ENCODE measurements at places on chromosomes 13 and 19.
A peak's percentile ranks its signal among the peaks of the same experiment; 100 is the strongest.

GRCh38 chr13:90120026-90120425, 1227.5 kb upstream of the MIR17HG start:
- DNase-seq, result no peak

- DNase-seq, result no peak
These were observed 10.2 kb downstream of the DPP9 start for GRCh38 chr19:4713384-4713951.

- DNase-seq, result no peak
These were observed 687 bp upstream of the CIRBP start for GRCh38 chr19:1268226-1269064.

- DNase-seq, result no peak
These were observed 50.4 kb downstream of the CBY2 start for GRCh38 chr13:45752510-45752909.

GRCh38 chr19:49520705-49521319, 7.0 kb upstream of the RCN3 start:
- no peak for DNase-seq

- no peak for DNase-seq
These were observed 6.9 kb downstream of the RAB8A start for GRCh38 chr19:16118489-16119033.

GRCh38 chr13:23377983-23378632, 55.4 kb downstream of the SACS start:
- DNase-seq, result no peak

DNA sequence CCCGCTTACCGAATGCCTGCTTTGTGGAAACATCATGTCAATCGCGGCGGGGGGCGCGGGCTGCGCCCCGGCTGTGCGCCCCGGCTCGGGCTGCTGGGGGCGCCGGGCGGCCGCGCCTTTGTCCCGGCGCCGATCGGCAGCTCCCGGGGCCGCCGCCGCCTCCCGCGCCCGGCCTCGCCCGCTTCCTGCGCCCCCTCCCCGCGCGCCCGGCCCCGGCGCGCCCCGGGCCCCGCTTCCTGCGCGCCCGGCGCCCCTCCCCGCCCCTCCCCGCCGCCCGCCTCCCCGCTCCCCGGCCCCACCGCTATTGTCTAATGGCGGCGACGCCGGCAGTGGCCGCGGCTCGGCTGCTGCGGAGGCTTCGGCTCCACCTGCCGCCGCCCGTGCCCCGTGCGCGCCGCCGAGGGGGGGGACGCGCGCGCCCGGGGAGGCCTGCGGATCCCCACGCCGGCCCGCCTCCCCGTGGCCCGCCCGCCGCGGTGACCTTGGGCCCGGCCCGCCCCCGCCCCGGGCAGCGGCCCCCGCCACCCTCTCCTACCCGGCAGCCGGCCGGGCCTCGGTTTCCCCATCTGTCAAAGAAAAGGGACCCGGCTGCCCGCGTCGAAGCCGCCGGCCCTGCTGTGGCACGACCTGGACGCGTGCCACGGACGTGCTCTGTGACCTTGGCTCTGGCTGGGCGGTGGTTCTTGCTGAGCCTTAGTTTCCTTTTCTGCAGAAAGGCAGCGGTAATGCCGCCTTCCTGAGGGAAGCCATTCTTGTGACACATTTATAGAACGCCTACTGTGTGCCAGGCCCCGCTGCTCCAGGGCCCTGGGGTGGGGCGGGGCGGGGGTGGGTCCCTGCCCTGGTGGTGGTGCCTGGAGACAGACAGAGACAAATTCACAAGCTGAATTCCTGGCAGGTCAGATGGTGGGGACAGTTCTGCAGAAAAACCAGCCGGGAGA, at the start of gene TLE5:
TLE5 (minus strand) TSS at position 331 of the 941 bp plus-strand sequence; CDS start at position 36, 295 bp downstream.
- DNase-seq, result no peak

DNA sequence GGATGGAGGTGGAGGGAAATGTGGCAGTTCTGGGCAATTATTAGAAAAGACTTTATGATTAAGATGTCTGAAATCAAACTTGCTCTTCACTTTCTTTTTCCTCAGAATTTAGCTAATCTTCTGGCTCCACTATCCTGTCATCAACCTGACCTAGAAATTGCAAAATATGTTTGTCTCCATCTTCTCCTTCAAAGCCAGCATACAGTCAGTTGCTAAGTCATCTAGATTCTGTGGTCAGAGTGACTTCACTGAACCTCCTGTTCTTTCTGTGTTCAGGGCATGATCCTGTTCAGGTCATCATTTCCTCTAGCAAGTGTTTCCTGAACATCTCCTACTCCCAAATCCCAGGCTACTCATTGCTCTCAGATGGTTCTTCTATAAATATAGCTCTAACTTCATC, 10.8 kb upstream of the CCNA1 start:
- no peak for DNase-seq

DNA sequence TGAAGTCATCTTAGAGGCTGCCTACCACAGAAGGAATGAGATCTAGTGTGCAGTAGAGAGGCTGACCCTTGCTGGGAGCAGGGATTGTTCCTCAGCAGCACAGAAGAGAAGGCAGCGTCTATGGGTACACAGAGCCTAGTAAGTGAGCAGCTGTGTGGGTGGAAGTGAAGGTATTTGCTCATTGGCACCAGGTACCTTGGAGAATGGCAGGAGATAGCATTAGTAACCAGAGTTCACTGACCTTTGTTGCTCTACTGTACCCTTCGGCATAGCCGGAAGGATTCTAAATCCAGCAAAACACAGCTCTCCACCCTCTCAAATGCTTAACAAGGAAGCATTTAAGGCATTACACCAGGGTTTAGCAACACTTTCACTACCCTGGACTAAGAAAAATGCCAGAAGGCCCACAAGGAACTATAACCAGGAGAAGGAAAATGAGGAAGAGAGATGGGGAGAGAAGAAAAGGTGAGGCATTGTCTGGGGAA, 12.3 kb downstream of the SOX21 start:
- no peak for DNase-seq

- DNase-seq, result no peak
These were observed 15.6 kb upstream of the KCNC3 start for GRCh38 chr19:50344661-50345318.

DNA sequence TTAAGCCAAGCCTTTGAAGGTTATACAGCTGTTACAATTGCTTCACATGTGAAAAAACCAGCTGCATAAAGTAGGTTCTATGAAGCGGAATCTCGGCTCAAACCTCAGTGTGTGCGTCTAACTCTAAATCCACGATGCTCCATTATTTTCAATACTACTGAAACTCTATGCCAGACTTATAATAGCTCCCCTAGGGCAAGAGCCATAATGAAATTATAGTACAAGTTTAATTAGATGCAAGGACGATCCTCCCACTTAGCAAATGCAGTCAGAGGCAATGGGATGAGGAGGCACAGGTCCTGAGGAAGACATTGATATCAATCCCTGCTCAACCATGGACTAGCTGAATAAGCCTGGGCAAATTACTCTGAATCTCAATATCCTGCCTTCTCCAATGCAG, 31.1 kb downstream of the SLC7A1 start:
- no peak for DNase-seq

GRCh38 chr19:35495107-35496064, 5.1 kb upstream of the KRTDAP start:
- DNase-seq, result peak; percentile 9

- no peak for DNase-seq
These were observed 34.1 kb downstream of the F2RL3 start for GRCh38 chr19:16922949-16923348.

DNA sequence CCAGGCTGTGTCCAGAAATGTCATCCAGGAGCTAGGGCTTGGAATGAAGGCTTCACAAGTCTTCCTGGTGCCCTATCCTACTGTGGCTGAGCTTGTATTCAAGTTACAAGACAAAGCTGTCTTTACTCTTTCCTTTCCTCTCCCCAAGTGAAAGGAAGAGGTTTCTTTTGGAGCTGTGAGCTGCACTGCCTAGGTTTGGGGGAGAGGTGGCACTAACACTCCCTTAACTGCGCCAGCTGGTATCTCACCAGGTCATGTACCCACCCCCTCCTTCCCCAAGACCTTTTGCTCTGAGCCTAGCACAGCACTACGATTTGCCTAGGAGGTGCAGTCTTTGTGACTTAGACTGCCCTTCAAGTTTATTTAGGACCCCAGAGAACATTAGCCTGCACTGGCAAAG, 2053.6 kb upstream of the PRR20A start:
- no peak for DNase-seq
